C1 segment of cervical spinal cord (tissue), 14 donors: ENCODE measurements at places on chromosomes 5 and 9.

DNA sequence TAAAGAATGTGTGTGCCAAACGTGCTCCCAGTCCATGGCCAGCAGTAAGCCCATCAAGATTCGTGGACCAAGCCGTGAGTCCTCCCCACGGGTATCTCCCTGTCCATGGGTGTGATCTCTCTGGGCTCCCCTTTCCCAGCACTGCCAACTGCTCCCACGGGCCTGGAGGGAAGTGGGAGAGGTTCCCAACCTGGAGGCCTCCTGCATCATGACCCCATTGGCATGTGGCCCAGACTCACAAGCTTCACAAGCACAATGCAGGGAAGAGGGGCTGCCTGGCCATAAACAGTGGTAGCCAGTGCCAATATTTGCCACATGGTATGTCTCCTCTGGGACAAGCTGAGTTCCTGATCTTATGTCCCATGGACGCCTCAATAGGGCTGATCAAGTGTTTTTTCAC, 59.1 kb downstream of the ABLIM3 start:
- no peak for DNase-seq

DNA sequence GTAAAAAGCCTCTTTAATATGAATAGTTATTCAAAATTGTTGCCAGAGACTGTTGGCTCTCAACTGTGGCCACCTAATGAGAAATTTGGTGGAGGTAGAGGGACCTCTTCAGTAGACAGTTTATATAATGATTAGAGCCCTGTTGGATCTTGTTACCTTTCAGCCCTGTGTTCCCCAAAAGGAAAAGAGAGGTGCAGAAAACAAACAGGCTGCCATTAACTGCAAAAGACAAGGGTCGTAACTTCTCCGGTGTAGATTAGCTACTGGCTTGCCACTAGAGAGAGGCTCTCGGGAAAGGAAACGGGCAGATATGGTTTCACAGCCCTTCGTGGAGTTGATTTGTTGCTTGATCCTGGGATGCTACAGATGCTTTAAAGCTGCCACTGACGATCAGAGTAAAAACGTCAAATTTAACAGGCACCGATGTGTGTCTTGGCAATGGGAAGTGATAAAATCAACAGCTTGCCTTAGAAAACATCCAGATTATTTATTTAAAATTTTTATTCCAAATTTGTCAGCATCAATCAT, 7.8 kb downstream of the FST start:
- no peak for DNase-seq

- no peak for DNase-seq
Measured at GRCh38 chr5:176618783-176619182, 8.8 kb upstream of the GPRIN1 start.

DNA sequence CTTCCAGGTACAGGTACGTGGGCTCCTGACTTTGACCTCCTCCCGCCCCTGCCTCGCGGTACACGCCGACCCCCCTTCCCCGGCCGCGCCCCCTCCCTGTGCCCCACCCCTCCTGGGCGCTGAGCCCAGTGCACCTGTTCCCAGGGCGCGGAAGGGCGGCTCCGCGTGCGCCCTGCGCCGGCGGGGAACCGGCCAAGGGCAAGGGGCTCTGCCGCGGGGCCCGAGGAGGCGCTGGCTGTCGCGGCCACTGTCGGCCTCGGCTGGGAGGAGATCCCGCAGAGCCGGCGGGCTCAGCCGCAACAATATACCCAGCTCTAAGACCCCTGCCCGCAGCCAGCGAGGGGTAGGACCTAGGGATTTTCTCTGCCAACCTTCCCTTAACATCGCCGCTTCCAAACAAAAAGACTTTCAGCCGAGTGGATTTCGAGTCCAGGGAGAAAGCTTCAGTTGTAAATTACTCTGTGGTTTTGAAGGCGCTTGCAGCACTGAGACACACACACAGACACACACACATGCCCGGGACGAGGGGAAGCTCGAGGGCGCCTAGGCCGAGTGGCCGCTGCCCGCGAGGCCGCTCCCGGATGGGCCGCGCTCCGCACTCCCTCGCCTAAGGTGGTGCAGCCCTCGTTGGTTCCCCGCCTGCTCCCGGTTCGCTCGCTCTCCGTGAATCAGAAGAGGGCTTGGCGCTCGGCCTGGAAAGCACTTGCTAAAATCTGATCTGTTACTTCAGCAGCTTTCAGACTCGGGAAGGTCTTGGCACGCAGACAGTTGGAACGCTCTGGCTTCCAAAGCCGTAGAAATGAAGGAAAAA, 1.2 kb downstream of the FGF18 start:
- peak; percentile 9 for DNase-seq

GRCh38 chr5:137760719-137761516, 6.8 kb upstream of the HNRNPA0 start:
- no peak for DNase-seq

DNA sequence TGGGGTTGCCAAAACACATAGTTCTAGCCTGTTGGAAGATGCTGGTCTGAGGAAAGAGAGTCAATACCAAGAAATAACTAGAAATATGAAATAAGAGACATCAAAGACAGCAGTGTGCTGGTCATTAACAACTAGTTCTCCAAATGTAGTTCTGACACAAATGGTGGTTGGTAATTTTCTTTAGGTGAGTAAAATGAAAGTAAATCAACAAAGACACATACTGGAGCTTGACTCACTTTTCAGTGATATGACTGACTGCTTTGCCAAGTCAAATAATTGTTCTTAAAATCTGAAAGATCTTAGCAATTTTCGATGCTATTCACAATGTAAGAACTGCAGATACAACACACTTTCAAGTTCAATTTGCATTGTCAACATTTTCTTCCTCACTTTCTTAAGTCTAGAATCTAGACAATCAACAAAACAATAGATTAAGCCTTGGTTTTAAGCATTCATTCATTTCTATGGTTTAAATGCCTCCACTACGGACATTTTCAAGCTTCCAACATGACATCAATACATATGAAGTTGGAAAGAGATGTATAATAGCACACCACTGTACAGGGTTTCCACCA, 166.8 kb upstream of the MAP3K1 start:
- no peak for DNase-seq

GRCh38 chr9:27535701-27536118, 6.1 kb upstream of the MOB3B start:
- DNase-seq: no peak

DNA sequence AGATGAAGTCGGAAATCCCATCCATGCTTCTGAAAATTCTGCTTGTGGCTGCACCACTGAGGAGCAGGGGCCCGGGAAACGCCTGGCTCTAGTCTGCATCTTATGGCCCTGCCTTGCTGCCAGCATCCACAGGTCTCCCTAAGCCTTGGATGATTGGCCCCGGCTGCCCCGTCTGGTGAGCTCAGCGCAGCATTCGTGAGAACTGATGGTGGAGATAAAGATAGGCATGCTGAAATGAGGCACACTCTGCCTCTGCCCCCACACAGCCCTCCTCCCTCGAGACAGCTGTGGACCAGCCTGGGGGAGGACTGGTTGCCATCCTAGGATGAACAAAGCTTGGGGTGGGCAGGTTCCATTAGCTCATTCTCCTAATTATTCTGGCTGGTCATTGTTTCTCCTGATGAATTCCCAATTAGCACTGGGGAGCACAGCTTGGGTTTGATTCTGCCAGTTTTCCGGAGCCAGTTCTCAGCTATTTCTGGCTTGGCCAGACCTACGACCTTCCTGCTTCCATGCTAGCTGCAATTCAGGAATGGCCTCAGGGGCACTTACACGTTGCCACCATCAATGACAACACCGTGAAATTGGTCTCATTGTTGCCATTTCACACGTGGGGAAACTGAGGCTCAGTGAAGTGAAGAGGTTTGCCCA, 62.8 kb upstream of the CPEB4 start:
- DNase-seq: no peak

GRCh38 chr9:124377551-124378406, 37.5 kb downstream of the PSMB7 start:
- no peak for DNase-seq

- no peak for DNase-seq
Measured at GRCh38 chr5:43268188-43268820, 44.9 kb downstream of the HMGCS1 start.

GRCh38 chr5:150253416-150254208, 36.0 kb downstream of the CAMK2A start:
- DNase-seq: no peak

- no peak for DNase-seq
Measured at GRCh38 chr5:54703133-54703532, 185.6 kb downstream of the SNX18 start.

- no peak for DNase-seq
Measured at GRCh38 chr9:124386201-124386600, 29.0 kb downstream of the PSMB7 start.

DNA sequence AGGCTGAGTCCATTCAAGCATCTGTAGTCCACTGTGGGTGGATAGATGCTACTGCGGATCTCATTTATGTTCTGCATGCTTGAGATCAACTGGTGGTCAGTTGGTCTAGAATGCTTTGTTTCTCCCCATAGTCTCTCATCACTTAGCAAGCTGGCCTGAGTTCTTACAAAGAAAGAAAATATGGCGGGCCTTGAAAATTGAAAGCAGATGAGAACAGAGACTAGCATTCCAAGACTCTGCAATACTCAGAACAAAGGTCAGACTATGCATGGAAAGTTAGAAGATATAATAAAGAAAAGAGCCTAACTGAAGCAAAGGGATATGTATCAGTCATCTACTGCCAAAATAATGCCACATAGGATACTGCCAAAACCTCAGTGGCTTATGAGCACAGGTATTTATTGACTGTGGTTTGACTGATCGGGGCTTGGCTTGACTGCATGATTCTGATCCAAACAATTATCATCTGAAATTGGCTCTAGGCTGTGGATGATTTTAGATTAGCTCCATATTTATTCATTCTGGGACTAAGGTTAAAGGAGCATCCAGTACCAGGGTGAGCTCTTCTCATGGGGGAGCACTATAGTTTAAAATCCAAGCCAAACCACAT, 258.9 kb downstream of the TAF11L14 start:
- DNase-seq: no peak

- no peak for DNase-seq
Measured at GRCh38 chr9:13144166-13144775, 135.2 kb downstream of the MPDZ start.

DNA sequence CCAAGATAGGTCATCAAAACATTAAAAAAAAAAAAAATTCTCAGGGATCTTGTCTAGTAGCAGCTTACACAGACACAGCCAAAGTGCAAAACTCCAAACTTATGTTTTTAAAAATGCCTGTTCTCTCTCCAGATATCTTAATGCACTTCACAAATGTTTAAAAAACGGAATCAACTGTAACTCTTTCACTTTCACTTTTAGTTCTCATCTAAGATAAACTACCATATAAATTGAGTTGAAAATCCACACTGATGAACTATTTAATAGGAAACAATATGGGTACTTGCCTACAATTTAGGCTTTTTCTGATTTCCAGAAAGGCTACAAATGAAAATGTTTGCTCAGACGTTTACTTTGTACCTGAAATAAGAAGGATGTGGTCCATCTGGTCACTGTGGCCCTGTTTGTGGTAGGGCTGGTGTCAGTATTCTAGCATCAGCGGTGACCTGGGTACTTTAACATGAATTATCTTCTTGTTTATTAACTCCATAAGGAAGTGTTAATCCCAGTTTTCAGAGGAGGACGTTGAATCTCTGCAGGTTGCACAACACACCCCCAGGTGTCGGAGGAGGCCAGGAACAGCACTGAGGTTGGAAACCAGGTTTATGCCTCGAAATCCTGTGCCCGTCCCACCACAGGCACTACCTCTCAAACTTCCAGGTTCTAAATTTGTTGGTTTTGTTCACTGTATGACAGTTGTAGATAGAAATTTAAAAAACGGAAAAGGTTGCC, 13.3 kb upstream of the LPCAT1 start:
- DNase-seq: no peak
